Sciatic nerve (tissue), 2 donors: ENCODE measurements at places on chromosomes 7 and 10.

DNA sequence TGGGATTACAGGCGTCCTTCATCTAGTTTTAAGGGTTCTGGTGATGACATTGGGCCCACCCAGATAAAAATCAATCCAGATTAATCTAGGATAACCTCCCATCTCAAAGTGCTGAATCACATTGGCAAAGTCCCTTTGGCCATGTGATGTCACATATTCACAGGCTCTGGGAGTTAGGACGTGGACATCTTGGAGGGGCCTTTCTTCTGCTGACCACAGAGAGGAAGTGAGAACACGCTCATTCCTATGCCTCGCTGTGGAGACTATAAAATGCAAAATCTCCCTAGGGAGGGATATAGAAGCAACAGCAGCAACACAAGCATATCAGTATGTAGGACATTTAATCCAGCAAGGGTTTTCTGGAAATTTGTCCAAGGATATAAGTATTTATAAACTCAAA lies 266.0 kb upstream of the PITRM1 start:
- DNase-seq, result no peak

GRCh38 chr10:131656431-131656841 lies 244.4 kb upstream of the PPP2R2D start:
- no peak for DNase-seq

GRCh38 chr7:147811923-147812322 lies 778.6 kb upstream of the C7orf33 start:
- DNase-seq, result no peak

GRCh38 chr7:42972699-42973500 lies 40.7 kb downstream of the MRPL32 start:
- DNase-seq, result peak; percentile 63

DNA sequence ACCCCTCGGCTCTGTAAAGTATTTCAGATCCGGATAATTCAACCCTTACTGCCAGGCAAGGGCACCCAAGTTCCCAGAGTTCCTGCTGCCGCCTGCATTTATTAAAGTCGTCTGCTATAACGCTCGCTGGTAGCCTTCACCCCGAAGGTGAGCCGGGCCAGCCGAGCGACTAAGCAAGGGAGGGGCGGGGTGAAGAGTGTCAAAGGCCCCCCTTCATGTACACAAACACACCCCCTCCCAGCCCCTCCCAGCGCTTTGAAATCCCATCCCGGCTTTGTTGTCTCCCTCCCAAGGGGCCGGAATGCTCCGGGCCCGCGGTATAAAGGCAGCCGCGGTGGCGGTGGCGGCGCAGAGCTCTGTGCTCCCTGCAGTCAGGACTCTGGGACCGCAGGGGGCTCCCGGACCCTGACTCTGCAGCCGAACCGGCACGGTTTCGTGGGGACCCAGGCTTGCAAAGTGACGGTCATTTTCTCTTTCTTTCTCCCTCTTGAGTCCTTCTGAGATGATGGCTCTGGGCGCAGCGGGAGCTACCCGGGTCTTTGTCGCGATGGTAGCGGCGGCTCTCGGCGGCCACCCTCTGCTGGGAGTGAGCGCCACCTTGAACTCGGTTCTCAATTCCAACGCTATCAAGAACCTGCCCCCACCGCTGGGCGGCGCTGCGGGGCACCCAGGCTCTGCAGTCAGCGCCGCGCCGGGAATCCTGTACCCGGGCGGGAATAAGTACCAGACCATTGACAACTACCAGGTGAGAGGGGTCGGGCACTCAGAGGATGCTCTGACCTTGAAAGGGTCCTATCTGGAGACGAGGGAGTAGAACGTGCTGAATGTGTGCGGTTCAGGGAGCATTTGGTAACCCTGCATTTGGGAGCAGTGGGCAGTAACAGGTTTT lies at the start of gene DKK1:
DKK1 (plus strand) TSS at position 349 of the 889 bp plus-strand sequence; CDS start at position 503, 154 bp downstream.
- DNase-seq, result peak; percentile 64

GRCh38 chr10:3054183-3054850 lies 13.0 kb upstream of the PFKP start:
- DNase-seq, result no peak

GRCh38 chr10:44322137-44322536 lies 62.8 kb downstream of the CXCL12 start:
- DNase-seq, result no peak

DNA sequence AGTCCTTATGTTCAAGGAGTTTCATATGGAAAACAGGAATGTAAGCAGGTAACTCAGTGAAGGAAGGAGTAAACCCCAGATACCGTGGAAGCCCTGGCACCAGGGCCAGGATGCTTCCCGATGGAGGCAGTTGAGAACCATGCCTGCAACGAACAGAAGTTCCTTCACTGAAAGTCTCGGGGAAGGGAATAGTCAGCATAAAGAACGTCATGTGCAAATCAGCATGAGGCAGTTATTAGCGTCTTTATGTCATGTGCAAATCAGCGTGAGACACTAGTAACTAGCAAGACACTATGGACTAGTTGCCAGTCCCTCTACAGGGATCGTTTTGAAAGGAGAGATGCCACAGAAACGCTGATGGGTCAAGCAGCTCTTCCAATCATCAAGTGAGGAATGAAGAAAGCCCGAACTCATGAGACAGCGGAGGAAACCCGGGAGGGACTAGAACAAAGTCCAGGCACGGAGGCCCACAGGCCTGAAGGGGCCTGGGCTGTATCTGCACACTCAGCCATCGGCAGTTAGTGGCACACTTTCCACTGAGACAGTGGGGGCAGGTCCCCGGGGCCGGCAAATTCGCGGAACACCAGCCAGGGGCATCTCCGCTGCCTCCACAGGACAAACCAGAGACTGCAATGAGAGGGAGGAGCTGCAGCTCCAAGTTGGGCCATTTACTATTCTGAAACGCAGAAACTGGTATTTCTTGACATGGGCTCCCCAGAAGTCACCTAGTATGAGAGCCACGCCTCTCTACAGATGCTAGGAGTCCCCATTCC lies 109.6 kb downstream of the SFMBT2 start:
- no peak for DNase-seq

DNA sequence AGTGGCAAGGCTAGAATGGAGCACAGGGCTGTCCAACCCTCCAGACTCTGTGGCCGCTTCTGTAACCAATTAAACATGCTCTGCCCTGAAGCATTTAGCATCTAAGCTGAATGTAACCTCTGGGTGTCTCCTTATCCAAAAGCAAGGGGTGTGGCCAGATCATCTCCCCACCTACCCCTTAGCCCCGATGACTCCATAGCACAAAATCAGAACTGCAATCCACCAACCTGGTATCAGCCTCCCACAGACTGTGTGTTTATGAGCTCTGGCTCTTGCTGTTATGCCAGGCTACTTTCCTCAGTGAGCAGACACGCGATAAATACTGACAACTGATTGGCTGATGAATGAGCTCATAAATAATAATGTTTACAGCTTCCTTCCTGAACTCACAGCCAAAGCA lies 3.2 kb downstream of the FRMD4A start:
- DNase-seq, result no peak

DNA sequence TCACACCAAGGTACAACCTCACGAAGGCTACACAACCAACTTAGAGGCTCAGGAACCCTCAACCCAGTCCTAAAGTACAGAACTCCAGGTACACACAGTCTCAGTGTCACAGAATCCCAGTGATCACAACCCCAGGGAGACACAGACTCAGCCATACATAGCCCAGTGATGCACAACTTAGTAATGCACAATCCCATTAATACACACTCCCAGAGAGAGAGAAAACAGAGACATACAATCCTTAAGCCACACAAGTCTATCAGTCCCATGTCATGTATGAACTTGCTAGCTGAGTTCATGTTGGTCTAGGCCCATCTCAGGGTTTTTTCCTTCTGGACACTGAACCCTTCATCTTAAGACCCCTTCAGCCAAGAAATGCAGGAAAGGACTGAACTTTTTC lies 4.6 kb downstream of the KCNIP2 start:
- DNase-seq, result no peak

- DNase-seq, result no peak
Measured at GRCh38 chr7:71687286-71687685, 555.3 kb downstream of the GALNT17 start.

DNA sequence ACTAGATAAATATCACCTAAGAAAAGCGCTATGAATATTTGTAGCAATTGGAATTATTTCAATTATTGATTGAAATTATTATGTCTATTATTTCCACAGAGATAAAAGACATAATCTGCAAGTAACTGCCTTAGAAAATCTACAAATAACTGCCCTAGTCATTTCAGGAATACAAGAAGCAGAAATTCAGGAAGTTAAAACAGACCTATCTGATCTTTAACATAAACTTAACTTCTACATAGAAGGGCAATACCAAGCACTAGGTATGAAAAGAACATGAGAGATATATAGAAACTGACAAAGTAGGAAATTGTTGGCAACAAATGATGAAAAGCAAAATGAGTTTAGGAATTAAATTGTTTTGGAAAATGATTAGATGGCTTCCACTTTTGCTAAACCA lies 31.8 kb upstream of the AKR1B10 start:
- no peak for DNase-seq

- DNase-seq, result peak; percentile 42
Measured at GRCh38 chr10:131772441-131772840, 128.4 kb upstream of the PPP2R2D start.

DNA sequence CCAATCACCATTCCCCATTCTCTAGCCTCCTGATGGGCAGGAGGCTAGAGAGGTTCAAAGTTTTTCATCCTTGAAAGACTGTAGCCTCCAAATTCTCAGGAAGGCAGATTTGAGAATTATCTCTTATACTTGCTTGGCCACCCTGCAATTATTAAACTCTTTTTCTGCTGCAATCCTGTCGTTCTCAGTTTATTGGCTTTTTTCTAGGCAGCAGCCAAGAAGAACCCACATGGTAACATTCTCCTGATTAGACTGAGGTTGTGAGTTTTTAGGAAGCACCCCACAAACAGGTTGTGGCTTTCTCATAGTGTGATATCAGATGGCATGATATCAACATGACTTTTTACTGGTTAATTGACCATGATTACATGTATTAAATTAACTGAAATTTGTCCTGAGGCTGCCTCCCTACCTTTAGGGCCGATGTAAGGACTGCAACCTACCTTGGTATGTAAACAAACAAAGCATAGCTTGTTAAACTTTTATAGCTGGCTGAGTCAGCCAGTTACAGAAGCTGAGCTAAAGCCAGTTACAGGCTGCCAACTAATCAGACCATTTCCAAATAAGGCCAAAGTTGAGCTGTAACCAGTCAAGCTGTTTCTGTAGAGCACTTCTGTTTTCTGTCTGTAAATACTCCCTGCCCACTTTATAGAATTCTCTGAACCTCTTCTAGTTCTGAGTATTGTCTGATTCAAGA lies 3.2 kb upstream of the ZNF248 start:
- DNase-seq, result no peak

GRCh38 chr10:50936335-50936734 lies 50.9 kb upstream of the A1CF start:
- DNase-seq, result no peak

- no peak for DNase-seq
Measured at GRCh38 chr10:120262857-120263547, 194.0 kb upstream of the PLPP4 start.

DNA sequence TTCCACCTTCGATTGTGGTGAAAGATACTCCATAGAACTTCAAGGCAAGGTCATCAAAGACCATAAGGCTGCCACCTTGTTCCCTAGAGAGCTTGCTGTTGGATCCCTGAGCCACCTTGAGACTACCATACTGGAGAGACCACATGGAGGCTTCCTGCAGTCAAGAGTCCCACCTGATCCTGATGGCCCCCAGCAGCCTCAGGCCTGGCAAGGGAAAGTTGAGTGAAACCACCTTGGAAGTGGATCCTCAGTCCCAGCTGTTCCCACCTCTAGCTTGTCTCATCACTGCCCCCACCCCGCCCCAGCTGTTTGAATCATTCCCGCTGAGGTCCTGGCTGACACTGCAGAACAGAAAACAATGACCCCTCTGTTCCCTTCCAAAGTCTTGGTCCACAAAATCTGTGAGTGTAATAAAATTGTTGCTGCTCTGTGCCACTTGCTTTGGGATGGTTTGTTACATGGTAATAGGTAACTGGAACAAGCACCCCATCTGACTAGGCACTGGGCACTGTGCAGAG lies 32.0 kb downstream of the PRLHR start:
- DNase-seq, result no peak

DNA sequence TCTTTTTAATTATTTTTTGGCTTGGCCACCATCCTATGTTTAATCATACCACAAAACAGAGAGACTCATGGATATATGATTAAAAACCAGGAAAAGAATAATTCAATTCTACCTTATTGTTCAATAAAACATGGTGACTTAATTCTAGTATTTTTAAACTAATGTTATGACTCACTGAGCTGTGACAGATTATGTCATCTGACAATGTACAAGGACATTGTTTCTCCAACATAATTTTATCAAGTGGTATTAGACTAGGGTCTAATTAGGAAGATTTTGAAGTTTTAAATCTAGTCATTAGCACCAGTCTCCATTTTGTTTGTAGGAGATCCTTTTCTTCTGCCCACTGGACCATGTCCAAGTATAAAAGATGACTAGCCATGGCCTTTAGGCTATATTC lies 199.3 kb upstream of the MDFIC start:
- no peak for DNase-seq

- no peak for DNase-seq
Measured at GRCh38 chr10:68109331-68109730, at the start of gene MYPN. TSS of gene MYPN (plus strand) at chr10:68109488. CDS start at chr10:68121439, 11,951 bp downstream.

GRCh38 chr10:23405540-23405939 lies 33.3 kb upstream of the OTUD1 start:
- no peak for DNase-seq

DNA sequence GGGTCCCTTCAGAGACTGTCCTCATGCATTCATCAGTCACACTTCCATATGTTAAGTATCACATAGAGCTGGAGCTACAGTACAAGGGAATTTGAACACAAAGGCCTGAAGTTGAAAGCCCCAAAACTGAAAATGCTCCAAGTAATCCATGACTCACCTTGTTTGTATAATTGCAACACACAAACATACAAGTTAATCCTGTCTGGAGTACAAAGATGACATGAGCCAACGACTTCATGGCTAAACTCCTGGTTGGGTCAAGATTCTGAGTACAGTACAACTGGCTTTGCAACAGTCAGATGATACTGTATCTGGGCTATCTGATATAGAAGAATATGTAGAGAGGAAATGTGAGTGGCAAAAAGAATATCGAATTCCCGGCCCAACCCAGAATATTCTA lies 73.1 kb upstream of the AASS start:
- no peak for DNase-seq

- DNase-seq, result peak; percentile 94
Measured at GRCh38 chr10:80136134-80136571, 3.6 kb downstream of the PLAC9 start.

DNA sequence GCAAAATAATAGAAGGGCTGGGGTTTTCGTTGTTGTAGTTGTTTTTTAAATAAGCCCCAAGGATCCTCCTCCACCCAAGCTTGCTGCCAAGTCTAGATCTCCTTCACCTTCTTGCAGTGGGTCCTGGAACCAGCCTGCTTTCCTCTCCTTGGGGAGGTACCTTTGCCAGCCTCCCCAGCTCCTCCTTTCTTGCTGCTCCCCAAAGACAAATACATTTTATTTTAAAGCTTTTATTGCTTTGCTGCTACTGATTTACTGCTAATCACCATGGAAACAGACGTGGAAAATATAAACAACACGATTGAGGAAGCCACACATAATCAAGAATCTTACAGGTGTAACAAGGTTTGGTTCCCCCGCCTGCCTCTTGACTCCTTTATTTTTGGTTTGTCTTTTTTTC lies 17.4 kb upstream of the SLF2 start:
- no peak for DNase-seq

- DNase-seq, result no peak
Measured at GRCh38 chr7:35734001-35734483, 39.1 kb upstream of the HERPUD2 start.
